ENCODE measurements at places on chromosomes 3 and 15. TPM values are rescaled to one million over a fixed set of nuclear protein-coding genes. Genes with fewer than 3 reads are reported as not detected.
A peak's percentile ranks its signal among the peaks of the same experiment; 100 is the strongest.

The IGSF10 gene
- 3.3 TPM for total RNA-seq

The ERC2 gene
- 1.1 TPM for total RNA-seq

The SLC15A2 gene
- total RNA-seq, result 39.2 TPM

The GATM gene
- total RNA-seq, result 47.6 TPM

The SPTSSB gene
- total RNA-seq, result 242 TPM

The SNX4 gene
- 31.0 TPM for total RNA-seq

The ATRIP gene
- total RNA-seq, result 9.6 TPM

The TBC1D23 gene
- 44.7 TPM for total RNA-seq

The MOBP gene
- total RNA-seq, result not detected

The GOLGA6B gene
- total RNA-seq, result 0.36 TPM

The ABHD6 gene
- total RNA-seq, result 8.3 TPM

The RASGRP1 gene
- total RNA-seq, result 1.8 TPM

The SYNPR gene
- not detected for total RNA-seq

DNA sequence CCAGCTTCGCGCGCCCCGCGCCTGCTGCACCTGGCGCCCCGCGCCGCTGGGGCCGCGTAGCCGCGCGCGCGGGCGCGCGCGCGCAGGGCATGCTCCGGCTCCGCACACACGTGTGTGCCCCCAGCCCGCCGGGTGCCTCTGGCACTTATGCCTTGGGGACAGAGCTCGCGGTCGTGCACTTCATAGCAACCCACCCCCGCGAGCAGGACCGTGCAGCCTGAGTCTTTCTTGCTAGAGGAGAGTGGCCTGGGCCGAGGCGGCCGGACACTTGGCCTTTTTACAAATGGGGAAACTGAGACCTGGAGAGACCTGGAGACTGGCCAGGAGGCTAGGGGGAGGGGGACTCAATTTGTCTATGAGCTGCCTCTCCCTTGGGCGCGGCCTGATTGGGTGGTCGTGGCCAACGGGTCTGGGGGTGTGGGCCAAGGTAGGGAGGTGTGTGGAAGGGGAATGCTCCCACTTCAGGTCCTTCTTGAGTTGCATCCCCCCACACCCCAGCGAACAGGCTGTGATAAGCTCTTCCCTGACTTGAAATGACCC, 562 bp downstream of the NBEAL2 start:
- DNase-seq, result no peak

DNA sequence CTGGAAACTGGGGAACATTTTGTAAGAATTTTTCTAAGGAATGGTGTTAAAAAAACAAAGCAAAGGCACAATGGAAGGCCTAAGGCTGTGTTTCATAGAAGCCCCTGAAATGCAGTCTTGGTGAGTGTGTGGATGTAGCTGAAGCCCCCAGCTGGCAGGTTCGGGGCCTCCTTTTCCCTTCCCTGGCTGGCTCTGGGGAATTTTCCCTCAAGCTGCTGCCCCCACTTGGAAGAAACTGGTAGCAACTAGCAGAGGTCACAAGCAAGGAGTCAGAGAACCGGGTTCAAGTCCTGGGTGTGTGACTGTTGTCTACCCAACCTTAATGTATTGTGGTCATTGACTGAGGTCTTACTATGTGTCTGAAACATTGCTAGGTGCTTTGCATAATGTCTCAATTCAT, 85.3 kb upstream of the MYZAP start:
- no peak for DNase-seq

DNA sequence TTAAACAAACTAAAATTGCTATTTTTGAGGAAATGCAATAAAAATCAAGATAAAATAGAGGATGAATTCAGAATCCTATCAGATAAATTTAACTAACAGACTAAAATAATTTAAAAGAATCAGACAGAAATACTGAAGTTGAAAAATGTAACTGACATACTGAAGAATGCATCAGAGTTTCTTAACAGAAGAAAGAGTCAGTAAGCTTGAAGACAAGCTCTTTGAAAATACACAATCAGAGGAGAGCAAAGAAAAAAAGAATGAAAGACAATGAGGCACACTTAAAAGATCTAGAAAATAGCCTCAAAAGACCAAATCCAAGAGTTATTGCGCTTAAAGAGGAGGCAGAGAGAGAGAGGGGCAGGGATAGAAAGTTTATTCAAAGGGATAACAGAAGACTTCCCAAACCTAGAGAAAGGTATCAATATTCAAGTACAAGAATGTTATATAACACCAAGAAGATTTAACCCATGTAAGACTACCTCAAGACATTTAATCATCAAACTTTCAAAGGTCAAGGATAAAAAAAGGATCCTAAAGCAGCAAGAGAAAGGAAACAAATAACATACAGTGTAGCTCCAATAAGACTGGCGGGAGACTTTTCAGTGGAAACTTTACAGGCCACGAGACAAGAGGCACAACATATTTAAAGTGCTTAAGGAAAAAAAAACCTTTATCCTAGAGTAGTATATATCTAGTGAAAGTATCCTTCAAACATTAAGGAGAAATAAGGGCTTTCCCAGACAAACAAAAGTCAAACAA, 24.7 kb downstream of the PEAK1 start:
- no peak for DNase-seq

DNA sequence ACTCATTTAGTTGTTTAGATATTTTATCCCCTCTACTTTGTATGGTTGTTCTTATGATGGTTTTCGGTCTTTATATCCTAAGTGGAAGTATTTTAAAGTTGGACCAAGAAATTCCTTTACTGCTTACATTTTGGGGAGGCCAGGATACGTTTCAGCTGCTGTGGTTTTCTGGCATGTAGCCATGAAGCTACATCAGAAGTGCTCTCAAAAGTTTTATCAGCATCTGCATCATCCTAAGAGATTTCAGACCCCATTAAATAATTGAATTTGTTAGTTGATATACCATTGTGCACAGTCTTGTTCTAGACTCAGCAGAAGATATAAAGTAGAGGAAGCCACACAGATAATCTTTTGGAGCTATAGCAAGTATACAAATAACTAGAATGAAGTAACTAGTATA, 50.1 kb upstream of the SKOR1 start:
- no peak for DNase-seq

DNA sequence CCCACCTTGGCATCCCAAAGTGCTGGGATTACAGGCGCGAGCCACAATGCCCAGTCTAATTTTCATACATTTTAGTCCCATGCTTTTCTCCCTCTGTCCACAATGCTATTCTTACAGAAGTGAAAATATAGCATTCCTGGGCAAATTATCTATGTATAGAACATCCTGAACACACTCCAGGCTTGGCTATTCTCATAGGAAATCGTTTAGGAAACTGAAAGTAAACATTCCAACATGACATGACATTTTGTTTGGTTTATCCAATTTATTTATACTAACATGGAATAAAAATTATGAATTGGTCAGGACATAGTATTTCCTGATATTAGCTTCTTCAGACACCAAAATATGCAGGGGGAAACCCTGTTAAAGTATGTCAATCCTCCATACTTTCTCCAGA, 52.6 kb downstream of the SYNM start:
- DNase-seq, result no peak

DNA sequence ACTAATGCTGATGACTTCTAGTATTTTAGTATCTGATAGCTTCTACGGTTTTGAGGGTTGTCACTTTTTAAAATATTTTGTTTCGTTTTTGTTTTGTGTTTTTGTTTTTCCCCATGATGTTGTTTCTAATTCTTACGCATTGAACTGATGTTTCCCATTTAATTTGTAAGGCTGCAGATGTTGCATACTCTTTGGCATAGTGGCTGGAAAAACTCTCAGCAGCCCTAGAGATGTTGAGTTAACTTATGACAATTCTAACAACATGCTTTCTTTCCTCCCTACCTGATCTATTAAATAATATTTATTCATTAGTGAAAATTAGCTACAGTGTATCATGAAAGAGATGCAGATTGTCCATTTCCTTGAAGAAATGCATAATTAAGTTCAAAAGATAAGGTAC, 559.3 kb upstream of the GRM7 start:
- no peak for DNase-seq

DNA sequence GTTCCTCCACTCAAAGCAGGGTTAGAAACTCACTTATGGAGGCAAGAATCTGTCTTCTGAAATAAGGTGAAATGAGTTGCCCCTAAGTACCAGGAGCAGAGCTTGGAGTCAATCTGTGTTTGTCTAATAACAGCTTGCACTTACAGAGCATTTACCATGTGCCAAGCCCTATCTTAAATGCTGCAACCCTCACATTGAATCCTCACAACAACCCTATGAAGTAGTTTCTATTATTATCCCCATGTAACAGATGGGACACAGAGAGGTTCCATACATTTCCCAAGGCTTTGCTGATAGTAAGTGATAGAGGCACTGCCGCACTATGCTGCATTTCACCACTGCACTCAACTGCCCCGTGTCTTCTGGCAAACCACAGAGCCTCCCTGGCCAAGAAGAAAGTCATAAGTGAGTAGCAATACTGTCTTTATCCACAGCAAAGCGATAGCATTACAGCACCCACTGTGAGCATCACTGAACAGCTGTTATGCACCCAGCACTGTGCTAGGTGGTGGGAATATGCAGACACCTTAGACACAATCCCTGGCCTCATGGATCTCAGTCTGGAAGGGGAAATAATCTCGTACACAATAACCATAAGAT, 141.5 kb downstream of the SSR3 start:
- no peak for DNase-seq

DNA sequence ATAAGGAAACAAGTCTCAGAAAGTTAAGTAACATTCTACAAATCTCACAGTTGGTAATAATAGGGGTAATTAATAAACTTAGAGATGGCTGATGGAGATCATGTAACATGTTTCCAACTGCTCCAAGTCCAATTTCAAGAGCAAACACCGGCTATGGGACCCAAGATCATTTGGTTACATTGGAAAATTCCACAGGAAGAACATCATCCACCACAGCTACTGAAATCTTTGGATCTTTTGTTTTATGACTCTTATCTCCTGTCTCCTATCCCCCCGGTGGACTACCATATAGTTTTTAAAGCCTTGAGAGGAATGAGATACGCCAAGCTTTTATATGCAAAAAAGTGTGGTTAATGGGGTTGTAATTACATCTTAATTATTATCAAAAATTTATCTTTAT, 216.1 kb downstream of the WNT5A start:
- no peak for DNase-seq

- DNase-seq, result peak; percentile 48
Measured at GRCh38 chr3:11282250-11283138, 10.3 kb downstream of the ATG7 start.

GRCh38 chr3:184148076-184148475, 7.1 kb upstream of the DVL3 start:
- DNase-seq, result no peak

GRCh38 chr3:128383316-128384235, 83.1 kb downstream of the DNAJB8 start:
- peak; percentile 81 for DNase-seq

DNA sequence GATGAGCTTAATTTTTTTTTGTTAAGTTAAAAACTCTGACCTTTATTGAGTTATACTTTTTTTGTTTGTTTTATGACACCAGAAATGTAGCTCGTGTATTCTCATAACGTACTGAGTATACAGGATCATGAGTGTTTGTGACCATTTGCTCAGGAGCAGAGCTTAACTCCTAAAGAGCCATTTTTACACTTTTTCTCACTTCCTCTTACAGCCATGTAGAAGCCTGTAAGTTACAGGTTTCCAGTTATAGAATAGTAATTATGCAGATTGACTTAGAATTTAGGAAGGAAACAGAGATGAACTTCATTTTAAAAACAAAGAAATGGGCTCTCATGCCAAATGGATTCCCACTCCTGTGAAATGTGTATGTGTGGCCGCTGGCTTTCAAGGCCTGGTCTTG, 151.7 kb downstream of the MCTP2 start:
- no peak for DNase-seq

DNA sequence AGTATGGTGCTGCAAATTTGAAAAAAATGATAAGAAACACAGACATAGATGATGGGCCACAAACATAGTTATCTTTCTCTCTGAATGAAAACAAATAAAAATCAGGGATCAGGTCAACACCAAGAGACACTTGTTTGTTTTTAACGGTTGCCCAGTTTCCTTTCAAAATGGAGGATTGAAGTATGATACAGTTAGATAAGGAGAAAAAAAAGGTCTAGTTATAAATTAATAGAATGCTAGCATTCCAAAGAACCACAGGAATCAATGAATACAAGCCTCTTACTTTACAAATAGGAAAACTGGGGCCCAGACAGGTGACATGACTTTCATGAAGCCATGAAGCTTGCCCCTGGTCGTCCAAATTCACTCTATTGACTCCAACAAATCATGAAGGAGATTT, 305.1 kb downstream of the ZNF621 start:
- no peak for DNase-seq

- no peak for DNase-seq
Measured at GRCh38 chr3:24161841-24162240, 216.8 kb downstream of the NR1D2 start.

DNA sequence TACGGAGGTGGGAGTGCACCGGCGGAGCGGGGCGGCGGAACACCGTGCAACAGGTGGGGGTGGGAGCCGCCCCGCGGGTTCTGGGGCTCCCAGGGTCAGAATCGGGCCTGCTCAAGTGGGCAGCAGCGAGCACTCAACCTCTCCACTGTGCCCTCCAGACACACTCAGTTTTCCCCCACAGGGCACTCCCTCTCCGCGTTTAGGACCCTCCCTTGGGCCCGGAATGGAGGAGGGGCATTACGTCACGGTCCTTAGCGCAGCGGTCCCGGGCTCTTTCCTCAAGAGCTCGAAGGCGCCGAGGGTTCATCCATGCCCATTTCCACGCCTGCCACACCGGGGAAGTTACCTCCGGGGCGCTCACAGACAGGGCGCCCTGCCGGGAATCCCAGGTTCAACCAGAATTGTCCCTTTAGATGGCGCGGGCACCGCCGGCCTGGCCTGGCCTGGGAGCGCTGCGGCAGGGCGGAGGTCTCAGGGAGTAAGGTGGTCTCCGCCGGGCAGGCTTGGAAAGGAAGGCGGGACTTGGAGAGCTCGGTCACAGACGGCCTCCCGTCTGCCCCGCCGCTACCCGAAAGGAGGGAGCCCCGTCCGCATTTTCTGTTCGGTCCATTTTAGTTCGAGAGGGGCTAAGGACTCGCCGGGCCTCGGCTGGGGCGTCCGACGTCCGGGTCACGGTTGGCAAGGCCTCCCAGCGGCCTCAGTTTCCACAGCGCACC, 5.1 kb downstream of the RNU6-1 start:
- no peak for DNase-seq

DNA sequence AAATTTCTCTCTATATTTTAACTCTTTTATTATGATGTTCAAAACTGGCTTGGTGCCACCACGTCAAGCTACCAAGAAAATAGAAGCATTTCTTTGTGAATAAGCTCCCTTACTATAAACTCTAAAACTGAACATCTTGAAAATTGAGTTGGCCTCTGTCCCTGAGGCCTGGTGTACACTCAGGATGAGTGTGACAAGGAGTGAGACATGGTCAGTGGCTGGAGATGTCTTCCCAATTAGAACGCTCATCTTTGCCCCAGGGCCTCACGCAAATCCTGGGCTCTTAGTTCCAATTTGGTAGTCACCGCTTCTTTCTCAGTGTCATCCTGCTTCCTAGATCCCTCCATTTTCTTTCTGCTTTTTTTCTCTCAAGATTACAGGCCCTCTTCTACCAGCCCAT, 26.2 kb downstream of the SLC2A2 start:
- DNase-seq, result no peak

DNA sequence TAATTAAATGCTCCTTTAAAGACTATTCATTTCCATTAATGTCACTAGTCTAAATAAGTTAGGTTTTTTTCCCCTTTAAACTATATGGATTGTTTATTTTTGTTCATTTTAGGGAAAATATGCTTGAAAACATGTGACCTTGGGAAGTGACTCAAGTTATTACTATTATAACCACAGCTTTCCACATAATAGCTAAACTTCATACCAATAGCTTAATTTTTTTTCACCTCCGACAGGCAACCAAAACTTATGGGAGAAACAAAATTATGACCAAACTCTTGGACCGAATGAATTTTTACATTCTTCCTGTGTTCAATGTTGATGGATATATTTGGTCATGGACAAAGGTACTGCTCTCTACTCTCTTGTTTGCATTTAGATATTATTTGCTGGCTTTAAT, 16.2 kb downstream of the CPA3 start:
- no peak for DNase-seq
